ENCODE measurements at places on chromosomes 1 and 21.

DNA sequence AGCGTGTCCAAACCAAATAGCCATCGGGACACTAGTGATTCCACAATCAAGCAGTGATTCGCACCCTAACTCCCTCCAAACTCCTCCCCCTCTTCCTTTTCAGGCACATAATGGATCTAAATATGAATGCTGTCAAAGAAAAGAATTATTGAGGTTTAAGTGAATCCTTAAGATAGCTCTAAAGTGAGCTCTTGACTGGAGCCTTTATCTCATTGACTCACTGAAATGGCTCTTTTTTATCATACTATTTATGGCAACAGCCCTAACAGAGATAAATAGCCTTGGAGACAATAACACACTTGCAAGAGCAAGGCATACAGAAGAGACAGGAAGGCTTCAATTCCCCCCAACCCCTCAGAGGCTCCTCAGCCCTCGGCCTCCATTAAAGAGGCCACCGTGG, 143.3 kb downstream of the PLXNA2 start:
- no peak for DNase-seq

GRCh38 chr1:5664081-5664768, 328.0 kb downstream of the NPHP4 start:
- DNase-seq = no peak

DNA sequence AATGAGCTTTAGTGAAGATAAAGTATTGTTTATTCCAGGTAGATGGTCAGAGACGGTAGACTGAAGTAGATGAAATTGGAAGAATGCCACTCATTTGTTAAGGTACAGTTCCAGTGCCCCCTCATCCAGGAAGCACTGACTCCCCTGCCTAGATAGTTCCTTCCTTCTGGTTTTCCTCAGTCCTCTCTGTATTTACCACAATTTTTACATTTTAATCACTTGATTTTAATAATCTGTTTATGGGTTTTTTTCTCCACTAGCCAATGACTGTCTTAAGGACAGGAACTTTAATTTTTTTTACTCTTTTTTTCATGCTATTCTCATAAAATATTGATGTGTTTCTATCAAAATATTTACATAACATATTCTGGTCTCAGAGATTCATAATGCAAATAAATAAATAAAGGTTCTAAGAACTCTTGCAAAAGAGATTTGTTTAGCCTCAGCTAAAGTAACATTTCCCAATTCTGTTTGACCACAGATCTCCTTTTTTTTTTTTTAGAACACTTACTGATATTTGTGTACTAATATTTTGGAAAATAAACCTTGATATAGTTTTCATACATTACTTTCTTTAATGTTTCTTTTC, 651.6 kb downstream of the PLPP3 start:
- no peak for DNase-seq

GRCh38 chr1:154958681-154959425, 2.7 kb downstream of the PYGO2 start:
- no peak for DNase-seq

DNA sequence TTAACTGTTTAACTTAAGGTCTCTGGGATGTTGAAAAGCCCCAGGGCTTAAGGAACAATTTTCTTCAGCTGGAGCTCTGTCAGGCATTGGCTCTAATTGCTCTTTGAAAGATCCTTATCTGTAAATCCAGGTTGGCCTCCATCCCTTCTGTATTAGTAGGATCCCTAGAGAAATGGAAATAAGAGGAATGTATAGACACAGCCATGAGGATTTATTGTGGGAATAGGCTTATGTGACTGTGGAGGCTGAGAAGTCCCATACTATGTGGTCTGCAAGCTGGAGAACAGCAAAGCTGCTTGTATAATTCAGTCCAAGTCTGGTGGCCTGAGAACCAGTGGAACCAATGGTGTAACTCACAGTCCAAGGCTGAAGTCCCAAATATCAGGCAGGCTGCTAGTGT, 47.6 kb upstream of the VAV3 start:
- DNase-seq = no peak

- DNase-seq = no peak
Observed at GRCh38 chr1:179034720-179035119, 9.0 kb downstream of the FAM20B start.

DNA sequence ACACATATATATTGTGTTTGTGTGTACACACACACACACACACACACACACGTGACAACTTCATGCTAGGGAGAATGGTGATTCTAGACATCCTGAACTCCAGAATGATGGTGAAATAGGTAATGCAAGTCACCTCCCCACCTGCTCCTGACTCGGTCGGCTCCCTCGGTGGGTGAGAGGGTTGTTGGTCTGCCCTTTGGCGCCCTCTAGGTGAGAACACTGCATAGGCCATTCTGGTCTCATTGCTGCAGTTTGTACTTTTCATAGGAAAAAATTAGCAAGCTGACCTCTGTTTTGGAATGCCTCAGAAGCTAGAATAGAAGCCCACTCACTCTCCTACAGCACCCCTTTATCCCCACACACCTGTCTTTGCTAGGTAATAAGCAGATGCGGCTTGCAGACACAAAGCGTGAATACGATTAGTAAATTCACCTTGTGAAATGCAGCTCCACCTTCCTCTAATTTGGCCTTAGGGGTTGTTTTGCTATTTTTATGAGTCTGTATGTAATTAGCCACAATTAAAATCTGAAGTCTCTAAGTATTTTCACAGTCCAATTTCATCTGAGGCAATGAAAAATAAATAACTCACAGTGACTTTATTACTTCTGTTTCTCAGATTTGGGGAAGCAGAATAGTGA, 130.0 kb upstream of the KCNJ15 start:
- peak; percentile 13 for DNase-seq
